ENCODE measurements at places on chromosomes 4 and X.

DNA sequence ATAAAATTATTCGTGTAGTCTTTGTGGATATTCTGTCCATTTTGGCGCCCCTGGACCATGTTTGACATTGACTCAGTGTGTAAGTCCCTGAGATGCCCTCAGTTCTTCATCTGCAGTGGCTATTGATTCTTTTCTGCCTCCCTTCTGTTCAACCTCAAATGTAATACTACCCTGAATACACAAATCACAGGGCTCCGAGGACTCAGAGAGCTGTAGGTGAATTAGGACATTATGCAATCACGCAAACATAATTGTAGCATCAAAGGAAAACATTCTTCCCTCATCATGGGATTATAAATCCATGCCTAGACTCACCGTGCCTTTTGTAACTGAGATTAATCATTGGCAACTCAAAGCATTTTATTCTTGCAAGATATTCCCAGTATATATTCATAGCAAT lies 161.4 kb upstream of the PACRGL start:
- peak; percentile 46 for DNase-seq

- DNase-seq: no peak
Observed at GRCh38 chrX:71366674-71367256, 608 bp downstream of the TAF1 start.

DNA sequence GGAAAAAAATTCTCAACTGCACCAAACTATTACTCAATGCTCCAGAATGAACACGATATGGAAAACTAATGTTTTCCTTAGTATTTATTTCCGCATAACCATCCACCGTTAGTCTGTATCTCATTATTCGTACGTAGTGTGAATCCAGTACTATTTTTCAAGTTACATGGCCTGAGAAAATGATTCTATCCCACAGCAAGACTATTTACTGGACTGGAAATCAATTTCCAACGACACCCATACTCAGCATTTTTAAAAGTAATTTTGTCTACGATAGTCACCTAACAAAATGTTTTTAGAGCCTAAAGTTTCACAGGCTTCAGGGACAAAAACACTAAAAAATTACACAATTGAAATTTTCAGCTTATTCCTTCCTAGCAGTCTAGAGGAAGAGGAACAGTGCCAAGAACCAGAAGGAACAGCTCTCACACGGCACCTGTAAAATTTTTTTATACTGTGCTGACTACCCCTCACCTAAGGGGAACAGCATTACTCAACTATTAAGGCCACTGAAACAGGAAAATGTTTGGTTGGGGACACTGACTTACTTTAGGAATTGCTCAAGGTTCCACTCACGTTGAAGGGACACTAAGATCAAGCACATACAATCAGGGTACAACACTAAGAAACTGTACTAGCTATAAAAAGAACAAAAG lies 9.6 kb downstream of the UBE2D3 start:
- DNase-seq: no peak

- no peak for DNase-seq
Observed at GRCh38 chr4:77581724-77582123, 23.9 kb upstream of the CXCL13 start.

DNA sequence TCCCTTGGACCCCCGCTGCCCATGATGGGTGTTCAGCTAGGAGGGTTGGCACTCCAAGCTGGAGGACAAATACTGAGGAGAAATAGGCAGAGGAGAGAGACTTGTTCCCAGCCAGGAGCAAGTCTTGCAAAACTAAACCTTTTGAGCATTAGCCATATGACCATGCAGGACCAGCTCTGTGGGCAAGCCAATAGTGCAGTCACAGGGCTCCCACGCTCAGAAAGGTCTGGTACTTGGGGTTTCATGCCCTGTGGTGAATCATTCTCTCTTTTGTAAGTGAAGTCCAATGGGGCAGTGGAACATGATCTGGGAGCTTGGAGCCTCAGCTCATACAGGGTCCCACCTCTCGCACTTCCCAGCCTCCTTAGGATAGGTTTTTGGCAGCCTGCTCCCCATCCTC lies 300.9 kb downstream of the BCOR start:
- no peak for DNase-seq

GRCh38 chr4:42644897-42645296 lies 12.0 kb downstream of the ATP8A1 start:
- no peak for DNase-seq

- DNase-seq: no peak
Observed at GRCh38 chr4:39048311-39048710, 13.7 kb upstream of the KLHL5 start.

DNA sequence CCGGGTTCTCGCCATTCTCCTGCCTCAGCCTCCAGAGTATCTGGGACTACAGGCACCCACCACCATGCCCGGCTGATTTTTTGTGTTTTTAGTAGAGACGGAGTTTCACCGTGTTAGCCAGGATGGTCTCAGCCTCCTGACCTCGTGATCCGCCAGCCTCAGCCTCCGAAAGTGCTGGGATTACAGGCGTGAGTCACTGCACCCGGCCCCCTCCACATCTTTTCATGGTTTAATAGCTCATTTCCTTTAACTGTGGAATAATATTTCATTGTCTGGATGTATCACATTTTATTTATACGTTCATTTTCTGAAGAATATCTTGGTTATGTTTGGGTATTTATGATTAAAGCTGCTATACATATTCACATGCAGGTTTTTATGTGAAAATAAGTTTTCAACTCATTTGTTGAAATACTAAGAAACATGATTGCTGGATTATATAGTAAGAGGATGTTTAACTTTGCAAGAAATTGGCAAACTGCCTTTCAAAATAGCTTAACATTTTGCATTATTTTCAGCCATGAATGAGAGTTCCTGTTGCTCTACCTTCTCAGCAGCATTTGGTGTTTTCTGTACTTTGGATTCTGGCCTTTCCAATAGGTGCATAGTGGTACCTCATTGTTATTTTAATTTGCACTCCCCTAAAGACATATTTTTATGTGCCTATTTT lies 591.9 kb downstream of the TECRL start:
- DNase-seq: no peak

GRCh38 chr4:98529970-98530569 lies 128.3 kb downstream of the TSPAN5 start:
- DNase-seq: no peak

- no peak for DNase-seq
Observed at GRCh38 chr4:123018396-123018775, 96.0 kb upstream of the NUDT6 start.

DNA sequence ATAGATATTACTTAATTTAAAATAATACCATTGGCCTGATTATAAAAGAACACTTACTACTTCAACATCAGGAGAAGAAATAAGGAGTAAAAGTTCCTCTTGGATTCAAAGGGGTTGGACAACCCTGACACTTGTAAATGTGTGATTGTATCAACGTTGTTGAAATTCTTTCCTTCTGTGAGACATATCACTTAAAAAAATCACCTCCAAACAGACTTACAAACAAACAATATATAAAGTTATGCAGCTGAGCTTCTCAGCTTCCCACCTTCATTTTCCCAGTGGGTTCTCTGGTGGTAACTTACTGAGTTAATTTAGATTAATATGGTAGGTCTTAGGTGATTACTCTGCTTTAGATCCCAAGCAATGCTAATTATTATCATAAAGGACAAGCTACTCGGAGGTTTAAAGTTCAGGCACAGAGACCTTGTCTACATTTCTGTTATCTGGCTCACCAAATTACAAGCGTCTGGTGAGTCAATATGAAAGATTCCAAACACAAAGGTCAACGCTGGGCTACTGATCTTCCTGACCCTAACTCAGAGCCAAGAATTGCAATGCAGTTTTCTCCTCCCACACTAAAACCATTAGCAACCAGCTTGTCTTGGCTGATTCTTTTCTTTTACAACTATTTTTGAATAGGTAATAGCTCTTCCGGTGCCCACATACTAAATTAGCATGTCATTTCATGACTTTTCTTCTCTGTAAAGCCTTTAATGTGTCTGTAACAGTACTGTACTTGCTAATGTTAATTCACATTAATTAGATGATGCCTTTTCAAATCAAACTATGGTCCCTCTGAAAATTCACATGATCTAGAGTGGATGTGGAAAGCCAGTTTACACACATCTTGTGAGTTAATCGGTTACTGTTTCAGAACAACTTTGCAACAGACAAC lies 157.6 kb downstream of the RASL11B start:
- DNase-seq: no peak

DNA sequence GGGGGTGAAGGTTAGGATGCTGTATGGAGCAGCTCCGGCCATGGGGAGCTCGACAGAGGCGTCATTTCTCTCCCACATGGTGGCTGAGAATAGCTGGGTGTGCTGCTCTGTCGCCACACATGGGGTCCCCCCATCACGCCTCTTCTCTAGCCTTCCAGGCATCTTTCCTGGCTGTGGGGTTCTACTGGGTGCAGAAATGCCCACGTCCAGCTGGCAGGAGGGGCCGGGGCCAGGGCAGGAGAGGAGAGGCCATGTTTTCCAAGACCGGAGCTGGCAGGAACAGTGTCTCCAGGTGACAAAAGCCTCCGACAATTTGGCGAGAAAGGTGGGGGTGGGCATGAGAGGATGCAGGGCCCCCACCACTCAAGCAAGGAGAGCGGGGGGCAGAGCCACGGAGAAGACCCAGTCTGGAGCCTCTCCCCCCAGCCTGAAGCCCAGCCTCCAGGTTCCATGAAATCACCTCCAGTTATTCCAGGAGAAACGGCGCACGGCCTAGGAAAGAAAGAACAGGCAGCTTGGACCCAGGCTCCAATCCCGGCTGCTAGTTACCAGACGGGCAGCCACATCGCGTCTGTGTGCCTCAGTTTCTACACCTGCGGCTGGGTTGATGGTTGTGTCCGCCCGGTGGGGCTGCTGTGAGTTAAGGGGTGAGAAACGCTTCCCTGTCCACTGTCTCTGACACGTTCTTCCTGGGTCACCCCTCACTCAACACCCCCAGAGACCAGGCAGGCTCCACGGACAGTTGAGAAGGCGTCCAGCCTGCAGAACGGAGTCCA lies 27.4 kb upstream of the SPON2 start:
- DNase-seq: no peak

DNA sequence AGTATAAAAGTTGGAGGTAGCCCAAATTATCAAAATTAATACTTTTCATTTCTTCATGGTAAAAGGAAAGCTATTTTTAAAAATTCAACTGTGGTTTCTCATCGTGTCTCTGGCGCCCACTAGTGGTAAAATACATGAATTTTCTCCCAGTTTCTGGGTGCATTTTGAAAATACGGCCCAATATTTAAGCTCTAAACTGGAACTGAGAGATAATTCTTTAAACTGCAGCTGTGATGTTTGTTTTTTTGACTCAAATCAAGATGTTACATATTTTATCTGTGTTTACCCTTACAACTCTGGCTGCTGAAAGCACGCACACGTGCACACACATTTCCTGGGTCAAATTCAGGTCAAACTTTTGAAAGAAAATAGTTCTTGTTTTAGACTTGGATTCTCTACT lies 123.9 kb upstream of the ACSL4 start:
- DNase-seq: no peak

- DNase-seq: no peak
Observed at GRCh38 chr4:180615746-180616145, 1627.5 kb upstream of the TENM3 start.

GRCh38 chr4:127965803-127966175 lies 583 bp downstream of the ABHD18 start:
- DNase-seq: peak; percentile 70

- DNase-seq: no peak
Observed at GRCh38 chr4:10343656-10344055, 113.6 kb downstream of the ZNF518B start.

DNA sequence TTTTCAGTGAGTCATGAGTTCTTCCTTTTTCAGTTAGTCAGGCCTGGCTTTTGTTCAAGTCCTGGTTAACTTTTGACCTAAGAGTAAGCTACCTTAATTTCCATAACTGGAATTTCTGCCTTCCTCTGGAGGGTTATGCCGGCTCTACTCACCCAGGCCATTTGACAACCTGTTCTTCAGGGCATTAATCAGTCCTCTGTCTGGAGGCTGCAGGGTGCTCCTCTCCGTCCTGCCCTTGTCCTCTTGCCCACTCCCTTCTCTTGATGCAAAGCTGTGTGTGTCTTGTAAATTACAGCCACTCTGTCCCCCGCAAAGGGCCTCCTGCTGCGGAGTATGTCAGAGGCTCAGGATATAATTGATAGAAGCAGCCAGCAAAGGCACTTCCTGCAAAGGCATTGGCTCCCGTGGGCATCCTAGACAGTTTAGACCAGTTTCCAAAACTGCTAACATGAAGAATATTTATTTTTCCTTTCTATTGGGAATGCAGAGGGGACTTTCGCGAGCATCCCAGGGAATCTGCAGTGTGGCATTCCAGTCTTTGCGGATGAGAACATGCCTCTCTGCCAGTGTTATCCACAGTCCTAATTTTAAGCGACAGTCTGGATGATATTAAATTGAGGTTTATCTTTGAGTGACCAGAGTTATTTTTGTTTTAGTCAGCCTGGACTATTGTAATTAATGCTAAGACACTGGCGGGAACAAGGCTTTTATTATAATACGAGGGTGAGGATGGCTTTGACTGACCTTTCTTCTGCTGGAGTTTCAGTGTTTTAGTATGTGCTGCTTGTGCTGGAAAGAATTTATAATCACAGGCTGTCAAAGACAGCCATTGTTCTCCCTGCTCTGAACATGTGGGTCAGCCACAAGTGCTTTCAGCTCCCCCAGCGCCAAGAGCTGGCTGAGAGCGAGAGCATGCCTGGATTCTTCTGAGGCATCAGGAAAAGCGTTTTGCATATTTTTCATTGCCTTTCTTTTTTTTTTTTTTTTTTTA lies 74.2 kb downstream of the LIMCH1 start:
- no peak for DNase-seq

DNA sequence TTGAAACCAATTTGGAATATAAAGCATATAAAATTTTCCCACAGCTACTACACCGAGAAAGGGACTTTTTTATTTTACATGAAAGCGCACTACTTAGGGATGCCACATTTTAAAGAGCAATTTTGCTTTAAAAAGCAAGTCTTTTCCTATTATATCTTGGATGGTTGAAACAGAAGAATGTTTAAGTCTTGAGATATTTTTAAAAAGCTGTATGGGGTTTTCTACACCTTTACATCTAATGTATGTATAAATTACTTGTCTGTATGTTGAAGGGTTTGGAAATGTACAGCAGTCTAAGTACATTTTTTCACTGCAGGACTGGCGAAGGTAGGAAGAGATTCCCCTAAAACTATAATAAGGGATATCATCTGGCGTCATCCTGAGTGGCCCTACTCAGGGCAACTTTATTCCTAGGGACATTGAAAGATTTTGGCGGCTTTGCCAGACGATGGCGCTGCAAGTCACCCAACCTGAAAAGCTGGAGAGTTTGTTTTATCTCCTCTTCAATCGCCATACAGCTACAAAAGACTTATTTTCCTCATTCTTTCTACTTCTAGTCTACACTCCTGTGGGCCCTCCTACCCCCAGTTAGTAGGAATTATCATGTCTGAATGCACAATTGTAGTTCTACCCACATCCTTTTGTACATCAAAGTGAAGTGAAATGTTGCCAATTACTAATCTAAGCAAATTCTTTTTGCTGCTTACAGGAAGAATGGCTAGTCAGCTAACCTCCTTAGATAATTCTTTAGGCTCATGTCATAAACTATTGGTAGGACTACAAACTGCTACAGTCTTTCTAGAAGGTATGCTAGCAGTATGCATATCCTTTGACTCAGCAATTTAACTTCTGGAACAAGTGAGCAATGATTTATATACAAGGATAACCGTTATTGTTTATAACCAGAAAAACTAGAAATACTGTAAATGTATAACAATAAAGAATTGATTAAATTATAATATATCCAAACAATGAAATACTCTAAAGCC lies 782 bp upstream of the NEK1 start:
- DNase-seq: peak; percentile 42

- DNase-seq: no peak
Observed at GRCh38 chr4:95129821-95130311, 372.1 kb downstream of the BMPR1B start.
